ENCODE measurements at places on chromosomes 1 and 21.

DNA sequence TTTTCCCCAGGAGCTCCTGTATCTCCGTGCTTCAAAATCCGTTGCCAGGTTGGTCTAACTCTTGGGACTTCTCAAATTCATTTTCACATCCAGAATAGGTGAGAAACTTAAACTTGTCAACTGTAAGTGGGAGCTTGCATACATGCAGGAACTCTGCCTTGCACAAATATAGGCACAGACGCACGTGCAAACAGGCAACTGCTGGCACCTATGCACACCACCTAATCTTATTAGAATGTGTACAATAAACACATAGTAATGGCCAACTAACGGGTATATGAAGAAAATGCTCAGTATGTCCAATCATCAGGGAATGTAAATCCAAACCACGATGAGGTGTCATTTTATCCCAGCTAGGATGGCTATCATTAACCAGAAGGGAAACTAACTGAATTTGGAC lies 22.6 kb upstream of the FCGR2A start:
- H3K4me3 ChIP-seq: no peak overlapping the region
- peaks cover 9% of the 10 kb centered on the region for H3K27me3 ChIP-seq
- peaks cover 14% of the 10 kb centered on the region for H3K36me3 ChIP-seq
- DNase-seq: no peak

DNA sequence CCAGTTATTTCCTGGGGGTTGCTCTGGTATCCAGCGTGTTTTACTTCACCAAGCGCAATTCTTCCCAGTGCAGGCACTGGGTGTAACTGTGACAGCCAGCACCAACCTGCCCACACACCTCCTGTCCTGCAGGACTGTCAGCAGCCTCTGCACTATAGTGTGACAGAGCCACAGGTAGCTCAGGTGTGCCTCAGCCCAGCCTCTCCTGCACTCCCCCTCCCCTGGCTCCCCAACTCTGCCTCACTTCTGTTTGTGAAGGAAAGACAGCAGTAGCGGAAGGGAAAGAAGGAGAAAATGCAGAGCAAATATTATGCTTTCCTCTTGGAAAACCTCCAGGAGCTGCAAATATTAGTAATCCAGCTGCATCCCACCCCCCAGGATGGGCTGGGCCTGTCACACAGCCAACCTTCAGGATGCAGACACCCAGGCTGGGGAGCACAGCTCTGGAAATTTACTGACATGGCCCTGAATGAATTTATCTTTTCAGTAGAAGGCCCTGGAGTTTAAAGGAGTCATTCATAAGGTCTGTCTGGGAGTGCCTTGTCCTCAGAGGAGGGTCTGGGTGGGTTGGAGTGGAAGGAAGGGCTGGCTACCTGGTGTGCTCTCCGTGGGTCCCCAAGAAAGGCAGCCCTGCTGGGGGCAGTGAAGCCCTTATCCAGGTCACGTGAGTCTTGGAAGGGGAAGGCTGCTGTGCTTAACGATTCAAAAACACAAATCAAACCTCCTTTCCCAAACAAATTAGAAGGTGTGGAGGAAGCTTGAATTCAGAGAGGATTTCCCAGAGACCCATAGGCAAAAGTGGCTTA lies 20.9 kb downstream of the CAPN2 start:
- no peak overlapping the region for H3K27ac ChIP-seq
- no peak for DNase-seq
- peaks cover 50% of the 10 kb centered on the region for H3K4me1 ChIP-seq
- H3K4me3 ChIP-seq: no peak overlapping the region
- H3K27me3 ChIP-seq: peaks cover 64% of the 10 kb centered on the region

DNA sequence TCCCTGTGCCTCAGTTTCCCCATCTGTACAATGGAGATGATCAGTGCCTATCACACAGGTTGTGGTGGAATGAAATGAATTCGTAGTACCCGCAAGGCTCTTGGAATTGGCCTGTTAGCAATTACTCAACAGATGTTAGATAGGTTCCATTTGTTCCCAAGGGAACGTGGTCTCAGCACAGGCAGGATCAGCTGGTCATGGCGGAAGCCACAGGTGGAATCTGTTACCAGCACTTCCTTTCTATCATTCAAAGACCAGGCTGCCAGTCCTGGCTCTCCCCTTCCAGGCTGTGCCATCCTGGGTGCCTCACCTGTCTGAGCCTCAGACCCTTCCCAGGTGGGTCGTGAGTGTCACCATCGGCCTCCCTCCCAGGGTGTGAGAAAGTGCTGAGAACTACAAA lies 61.5 kb downstream of the FBXO2 start:
- H3K36me3 ChIP-seq: no peaks in the 10 kb centered on the region
- no peaks in the 10 kb centered on the region for H3K27me3 ChIP-seq
- no peak overlapping the region for H3K4me3 ChIP-seq
- H3K27ac ChIP-seq: no peak overlapping the region

GRCh38 chr1:232184561-232185530 lies 445.1 kb downstream of the SIPA1L2 start:
- no peaks in the 10 kb centered on the region for H3K27me3 ChIP-seq
- peaks cover 18% of the 10 kb centered on the region for H3K4me1 ChIP-seq
- H3K4me3 ChIP-seq: no peak overlapping the region
- H3K27ac ChIP-seq: no peak overlapping the region

GRCh38 chr1:20440785-20441200 lies 45.2 kb downstream of the CAMK2N1 start:
- DNase-seq: peak; percentile 73
- H3K27ac ChIP-seq: no peak overlapping the region
- peaks cover 3% of the 10 kb centered on the region for H3K4me1 ChIP-seq

- no peak overlapping the region for H3K27ac ChIP-seq
- H3K4me3 ChIP-seq: no peak overlapping the region
- H3K36me3 ChIP-seq: no peaks in the 10 kb centered on the region
- H3K4me1 ChIP-seq: peaks cover 87% of the 10 kb centered on the region
- H3K27me3 ChIP-seq: peaks cover 49% of the 10 kb centered on the region
Measured at GRCh38 chr1:64511044-64511443, 41.1 kb downstream of the CACHD1 start.

DNA sequence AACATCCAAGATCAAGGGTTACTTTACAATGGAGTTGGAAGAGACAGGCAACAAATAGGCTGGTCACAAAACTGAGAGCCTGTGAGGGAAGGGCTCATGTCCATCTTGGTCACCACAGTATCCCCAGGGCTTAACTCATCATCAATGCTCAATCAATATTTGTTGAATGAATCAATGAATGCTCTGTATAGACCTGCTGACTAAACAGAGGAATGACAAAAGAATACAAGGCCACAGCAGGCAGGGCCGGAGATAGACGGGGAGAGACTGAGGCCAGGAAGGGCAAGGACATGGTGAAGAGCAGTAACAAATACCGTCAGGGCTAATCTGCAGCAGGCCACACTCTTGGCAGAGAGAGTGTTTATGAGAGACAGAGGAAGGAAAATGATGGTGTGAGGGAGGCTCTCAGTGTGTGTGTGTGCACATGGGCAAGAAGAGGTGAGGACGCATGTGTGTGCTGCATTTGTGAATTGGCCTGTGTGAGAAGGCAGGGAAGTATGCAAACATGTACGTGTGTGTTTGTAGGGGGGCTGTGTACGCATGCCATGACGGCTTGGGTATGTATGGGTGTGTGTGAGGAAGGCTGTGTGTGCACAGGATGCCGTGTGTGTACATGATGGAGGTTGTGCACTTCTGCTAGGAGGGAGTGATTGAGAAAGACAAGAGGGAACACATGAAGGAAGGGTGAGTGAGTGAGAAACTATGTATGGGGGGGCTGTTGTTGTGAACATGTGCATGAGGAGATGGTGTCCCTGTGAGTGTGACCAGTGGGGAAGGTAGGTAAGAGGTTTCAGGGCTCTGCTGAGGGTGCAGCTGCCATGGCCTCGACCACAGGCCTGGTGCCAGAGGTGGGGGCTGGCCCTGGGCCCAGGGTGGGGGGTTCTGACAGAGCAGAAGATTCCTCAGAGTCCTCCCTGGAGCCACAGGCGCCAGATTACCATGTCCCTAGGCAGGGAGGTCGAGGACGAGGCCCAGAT lies 15.4 kb downstream of the AHDC1 start:
- no peaks in the 10 kb centered on the region for H3K27me3 ChIP-seq
- H3K4me3 ChIP-seq: no peak overlapping the region
- no peak for DNase-seq
- no peak overlapping the region for H3K27ac ChIP-seq
- H3K4me1 ChIP-seq: peaks cover 12% of the 10 kb centered on the region
- H3K36me3 ChIP-seq: no peaks in the 10 kb centered on the region

DNA sequence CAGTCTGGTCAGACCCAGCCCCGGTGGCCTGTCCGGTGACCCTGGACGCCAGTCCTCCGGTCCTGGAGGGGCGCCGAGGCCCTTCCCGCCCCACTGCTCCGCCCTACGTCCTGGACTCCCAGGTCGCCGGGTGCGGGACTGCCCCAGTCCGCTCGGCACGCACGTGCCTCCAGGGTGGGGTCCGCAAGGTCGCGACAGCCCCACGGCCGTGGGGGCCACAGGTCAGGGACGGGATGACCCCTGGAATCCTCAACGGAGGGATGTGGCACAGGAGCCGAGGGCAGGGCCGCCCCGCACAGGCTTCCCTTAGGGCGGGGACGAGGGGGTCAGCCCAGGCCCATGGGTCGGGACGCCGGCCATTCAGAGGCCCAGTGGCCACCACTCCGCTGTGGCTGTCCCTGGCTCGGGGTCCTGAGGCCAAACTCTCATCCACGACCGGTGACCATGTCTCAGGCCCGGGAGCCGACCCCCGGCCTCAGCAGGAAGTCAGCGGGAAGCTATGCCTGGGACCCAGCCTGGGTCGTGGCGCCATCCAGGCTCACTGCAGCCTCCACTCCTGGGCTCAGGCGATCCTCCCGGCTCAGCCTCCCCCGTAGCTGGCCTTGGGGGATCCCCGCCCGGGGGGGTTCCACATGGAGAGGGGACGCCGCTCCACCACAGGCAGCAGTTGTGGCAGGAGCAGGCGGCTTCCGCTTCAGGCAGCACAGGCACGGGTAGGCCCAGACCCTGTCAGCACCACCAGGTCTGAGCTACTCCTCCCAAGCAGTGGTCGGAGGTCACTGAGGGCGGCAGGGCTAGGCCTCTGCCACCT lies 599 bp upstream of the TMEM240 start:
- peaks cover 3% of the 10 kb centered on the region for H3K4me1 ChIP-seq
- H3K27ac ChIP-seq: no peak overlapping the region
- DNase-seq: no peak
- H3K36me3 ChIP-seq: peaks cover 10% of the 10 kb centered on the region

DNA sequence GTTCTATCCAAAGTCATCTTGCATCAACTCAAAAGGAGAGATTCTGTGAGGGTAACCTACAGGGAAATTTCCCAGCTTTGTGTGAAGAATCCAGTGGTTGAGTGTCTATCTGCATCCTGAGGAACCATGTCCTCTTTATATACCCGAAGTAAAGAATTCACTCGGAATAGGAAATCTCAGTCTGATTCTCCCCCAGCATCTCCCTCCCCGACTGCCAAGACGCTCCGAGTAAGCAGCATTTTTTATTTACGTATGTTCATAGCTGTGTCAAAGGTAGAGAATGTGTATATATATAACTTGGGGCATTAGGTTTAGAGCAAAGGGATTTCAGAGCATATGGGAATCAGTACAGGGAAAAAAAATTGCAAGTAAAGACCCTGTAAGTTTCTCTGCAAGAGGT lies 170.2 kb downstream of the SYT2 start:
- peaks cover 31% of the 10 kb centered on the region for H3K4me1 ChIP-seq
- no peaks in the 10 kb centered on the region for H3K36me3 ChIP-seq
- no peak overlapping the region for H3K4me3 ChIP-seq
- no peak for DNase-seq
- peak overlapping the region; percentile 92 for H3K27ac ChIP-seq

GRCh38 chr21:32004291-32004690 lies 131.5 kb downstream of the HUNK start:
- no peak overlapping the region for H3K27ac ChIP-seq
- no peaks in the 10 kb centered on the region for H3K27me3 ChIP-seq
- H3K4me1 ChIP-seq: no peaks in the 10 kb centered on the region
- no peak overlapping the region for H3K4me3 ChIP-seq
